Brain pericyte (primary cell): ENCODE measurements at places on chromosomes 12 and 14.

DNA sequence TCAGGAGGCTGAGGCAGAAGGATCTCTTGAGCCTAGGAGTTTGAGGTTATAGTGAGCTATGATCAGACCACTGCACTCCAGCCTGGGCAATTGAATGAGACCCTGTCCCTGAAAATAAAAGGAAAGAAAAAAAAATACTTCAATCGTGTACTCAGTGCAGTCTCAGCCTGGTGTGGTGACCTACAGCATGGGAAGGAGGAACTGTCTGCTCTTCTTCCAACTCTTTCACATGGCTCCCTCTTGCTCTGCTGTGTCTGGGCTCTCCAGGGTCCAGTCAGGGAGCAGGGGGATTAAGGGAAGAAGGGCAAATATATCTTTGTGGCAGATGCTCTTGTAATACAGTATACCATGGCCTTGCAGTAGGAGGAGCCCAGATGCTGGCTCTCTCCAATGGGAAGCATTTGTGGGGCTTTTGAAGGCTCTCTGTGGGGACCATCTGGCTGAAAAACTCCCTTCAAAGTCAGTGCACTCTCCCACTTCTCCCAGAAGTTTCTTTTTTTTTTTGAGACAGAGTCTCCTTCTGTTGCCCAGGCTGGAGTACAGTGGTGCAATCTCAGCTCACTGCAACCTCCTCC, 76.6 kb upstream of the TMPO start:
- no peak for DNase-seq

- no peak for DNase-seq
Measured at GRCh38 chr12:122740351-122740750, 9.7 kb upstream of the HCAR1 start.

DNA sequence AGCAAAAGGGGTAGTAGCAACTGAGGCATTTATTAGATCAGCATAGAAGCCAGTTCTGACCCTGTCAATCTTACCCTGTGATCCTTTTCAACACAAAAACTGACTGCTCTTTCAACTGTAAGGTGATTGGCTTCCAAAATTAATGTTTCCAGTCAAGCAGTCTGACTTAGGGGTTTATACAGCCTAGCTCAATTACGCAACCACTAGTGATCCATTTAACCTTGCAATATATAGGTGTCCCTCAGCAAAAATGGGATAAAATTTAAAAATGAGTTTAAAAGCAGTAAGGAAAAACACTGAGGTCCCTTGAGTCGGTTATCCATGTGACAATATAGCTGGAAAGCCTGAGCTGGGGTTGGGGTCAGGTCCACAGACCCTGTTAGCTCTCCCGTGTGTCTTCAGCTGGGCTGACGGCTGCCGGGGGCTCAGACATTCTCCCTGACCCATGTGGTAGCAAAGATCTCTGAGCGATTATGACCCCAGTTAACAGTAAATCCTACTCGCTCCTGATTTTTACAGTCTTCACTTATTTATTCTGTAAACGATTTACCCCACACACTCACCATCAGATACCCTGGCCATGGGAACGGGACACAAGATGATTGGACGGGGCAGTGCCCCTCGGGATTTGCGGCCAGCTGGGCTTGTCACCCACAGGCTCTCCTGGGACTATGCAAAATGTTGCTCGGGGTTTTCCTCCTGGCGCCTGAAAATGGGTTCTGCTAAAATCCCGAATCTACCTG, 16.6 kb downstream of the ADGRD1 start:
- DNase-seq, result no peak

- no peak for DNase-seq
Measured at GRCh38 chr12:107319533-107320032, 226.2 kb upstream of the CRY1 start.

- DNase-seq, result no peak
Measured at GRCh38 chr12:53453953-53454640, 2.2 kb downstream of the PCBP2 start.

- DNase-seq, result no peak
Measured at GRCh38 chr12:126762150-126762549, 1504.8 kb upstream of the TMEM132C start.

GRCh38 chr12:71216725-71217579, 59.2 kb upstream of the TSPAN8 start:
- DNase-seq, result no peak

DNA sequence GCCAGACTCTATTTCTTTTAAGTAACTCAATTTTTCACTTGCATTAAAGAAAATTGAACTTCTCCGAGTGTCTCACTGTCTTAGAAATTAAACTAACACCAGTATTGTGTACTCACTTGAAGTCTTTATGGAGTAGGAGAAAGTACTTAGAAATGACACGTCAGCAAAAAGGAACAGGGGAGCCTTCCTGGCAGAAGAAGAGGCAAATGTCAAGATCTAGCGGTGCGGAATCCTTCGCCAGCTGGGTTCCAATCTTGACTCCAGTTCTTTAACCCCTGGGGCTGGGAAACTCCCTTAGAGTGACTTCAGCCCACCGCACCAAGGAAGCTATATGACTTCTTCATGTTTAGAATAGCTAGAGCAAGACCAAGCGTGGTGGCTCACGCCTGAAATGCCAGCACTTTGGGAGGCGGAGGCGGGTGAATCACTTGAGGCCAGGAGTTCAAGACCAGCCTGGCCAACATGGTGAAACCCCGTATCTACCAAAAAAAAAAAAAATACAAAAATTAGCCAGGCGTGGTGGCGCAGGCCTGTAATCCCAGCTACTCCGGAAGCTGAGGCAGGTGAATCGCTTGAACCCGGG, 34.4 kb downstream of the WBP11 start:
- no peak for DNase-seq

DNA sequence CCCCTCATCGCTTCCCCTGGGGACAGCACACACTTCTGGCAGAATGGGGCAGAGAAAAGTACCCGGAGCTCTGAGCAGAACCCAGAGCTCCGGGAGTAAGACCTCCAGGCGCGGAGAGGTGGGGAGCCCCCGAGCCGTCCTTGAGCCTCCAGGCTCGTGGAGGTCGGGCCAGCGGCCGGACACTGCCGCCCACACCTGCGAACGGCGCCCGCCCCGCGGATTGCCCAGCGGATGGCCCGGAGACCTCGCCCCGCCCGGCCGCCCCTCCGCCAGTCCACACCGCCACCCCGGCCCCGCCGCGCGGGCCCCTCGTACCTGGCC, 344 bp downstream of the SPTLC2 start:
- DNase-seq, result no peak

- DNase-seq, result no peak
Measured at GRCh38 chr12:122895320-122895703, 612 bp downstream of the VPS37B start.

DNA sequence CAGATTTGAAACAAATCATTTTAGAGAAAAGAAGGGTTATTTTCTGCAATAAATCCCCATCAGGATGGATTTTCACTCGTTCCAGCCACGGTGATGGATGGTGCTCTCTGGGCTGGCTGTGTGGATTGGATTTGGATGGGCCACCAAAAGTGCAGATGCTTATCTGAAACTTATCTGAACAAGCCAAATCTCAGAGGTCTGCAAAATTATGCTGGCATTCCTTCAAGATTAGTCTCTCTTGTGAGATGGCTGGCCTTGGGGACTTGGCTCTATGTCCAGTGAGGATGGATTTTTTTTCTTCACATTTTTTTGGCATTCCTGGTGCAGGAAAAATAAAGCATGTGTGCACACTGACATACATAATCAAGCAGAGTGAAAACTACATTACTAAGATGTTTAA, 341.9 kb downstream of the GXYLT1 start:
- DNase-seq, result no peak

- DNase-seq, result peak; percentile 7
Measured at GRCh38 chr12:56387152-56387736, 24.6 kb upstream of the APOF start.

- no peak for DNase-seq
Measured at GRCh38 chr12:116591855-116592637, 32.9 kb downstream of the MAP1LC3B2 start.

- DNase-seq, result no peak
Measured at GRCh38 chr12:2691345-2692071, 103.3 kb upstream of the FKBP4 start.

- DNase-seq, result no peak
Measured at GRCh38 chr12:75977590-75977951, 54.0 kb downstream of the PHLDA1 start.

DNA sequence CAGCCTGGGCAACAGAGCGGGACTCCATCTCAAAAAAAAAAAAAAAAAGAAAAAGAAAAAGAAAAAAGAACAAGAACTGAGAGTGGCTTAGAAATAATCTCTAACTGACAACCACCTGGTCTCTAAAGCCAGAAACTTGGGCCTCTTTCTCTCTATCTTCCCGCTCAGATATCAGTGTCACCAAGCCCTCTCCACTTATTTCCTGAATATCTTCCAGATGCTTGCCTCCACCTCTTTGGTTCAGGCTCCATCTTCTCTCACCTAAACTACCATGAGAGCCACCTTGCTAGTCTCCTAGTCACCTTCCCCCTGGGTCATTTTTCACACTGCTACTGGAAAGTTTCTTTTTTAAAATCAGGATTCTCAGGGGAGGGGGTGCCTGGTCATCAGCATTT, 1.8 kb upstream of the TM9SF1 start:
- no peak for DNase-seq

GRCh38 chr12:48881686-48882314, 16.1 kb upstream of the RND1 start:
- DNase-seq, result no peak

DNA sequence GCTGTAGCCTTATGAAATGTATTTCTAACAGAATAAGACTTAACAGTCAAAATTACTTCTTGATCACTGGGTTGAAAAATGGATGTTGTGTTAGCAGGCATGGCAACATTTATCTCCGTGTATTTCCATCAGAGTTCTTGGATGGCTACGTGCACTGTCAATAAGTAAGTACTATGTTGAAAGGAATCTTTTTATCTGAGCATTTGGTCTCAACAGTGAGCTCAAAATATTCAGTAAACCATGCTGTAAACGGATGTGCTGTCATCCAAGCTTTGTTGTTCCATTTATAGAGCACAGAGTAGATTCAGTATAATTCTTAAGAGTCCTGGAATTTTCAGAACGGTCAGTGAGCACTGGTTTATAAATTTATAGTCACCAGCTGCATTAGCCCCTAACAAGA, 15.5 kb downstream of the SCAF11 start:
- DNase-seq, result no peak

DNA sequence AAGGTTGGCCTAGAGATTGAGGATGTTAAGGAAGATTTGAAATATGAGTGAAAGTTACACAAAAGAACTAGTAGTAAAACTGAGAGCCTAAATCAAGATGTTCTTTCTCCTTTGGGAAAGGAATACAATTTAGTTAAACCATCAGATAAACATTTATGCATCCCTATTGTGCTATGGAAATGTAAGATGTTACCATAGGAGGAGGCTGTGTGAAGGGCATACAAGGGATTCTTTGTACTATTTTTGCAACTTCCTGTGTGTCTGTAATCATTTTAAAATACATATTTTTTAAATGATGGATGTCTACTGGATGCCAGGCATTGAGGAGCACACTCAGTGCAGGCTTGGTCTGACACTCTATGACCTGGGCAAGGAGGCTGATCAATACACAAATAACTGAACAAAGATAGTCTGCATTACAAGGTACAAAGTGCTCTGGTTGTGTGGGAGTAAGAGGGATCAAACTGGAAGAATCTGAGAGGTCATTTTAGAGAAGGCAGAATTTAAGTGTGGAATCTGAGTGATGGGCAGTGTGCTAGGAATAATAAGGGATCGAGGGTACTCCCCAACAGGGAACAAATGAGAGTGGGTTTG, 5.8 kb upstream of the CHPT1 start:
- no peak for DNase-seq

- no peak for DNase-seq
Measured at GRCh38 chr14:56676042-56676441, 96.4 kb downstream of the TMEM260 start.

DNA sequence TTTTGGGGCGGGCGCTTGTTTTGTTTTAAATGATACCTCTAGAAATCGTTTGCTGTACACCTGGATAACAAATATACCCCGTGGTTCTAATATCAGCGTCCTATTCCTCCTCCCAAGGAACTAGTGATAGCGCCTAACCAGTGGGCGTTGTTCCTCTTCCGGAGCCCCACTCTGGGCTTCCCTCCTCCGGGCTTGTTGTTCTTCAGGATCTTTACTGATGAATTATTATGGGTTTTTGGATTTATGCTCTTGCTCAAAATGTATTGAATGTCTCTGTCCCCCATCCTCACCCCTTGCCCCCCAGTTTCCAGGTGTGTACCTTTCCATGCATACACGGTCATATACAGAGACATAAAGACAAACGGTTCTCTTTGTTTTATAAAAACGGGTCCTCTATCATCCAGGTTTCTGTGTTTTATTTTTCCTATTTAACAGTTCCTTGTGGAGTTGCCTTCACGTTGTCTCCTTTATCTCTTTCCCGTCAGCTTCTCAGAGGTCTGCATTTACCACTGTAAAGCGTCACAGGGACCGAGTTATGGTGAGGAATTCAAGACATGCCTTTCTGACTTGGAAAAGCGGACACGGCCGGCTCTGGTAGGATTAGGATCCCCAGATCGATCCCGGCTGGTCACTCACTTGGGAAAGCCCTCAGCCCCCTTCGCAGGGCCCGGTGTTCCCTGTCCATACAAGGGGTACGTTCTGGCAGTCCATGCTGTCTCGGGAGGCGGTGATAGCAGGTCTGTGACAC, 655 bp upstream of the PLEKHG3 start:
- DNase-seq, result no peak

DNA sequence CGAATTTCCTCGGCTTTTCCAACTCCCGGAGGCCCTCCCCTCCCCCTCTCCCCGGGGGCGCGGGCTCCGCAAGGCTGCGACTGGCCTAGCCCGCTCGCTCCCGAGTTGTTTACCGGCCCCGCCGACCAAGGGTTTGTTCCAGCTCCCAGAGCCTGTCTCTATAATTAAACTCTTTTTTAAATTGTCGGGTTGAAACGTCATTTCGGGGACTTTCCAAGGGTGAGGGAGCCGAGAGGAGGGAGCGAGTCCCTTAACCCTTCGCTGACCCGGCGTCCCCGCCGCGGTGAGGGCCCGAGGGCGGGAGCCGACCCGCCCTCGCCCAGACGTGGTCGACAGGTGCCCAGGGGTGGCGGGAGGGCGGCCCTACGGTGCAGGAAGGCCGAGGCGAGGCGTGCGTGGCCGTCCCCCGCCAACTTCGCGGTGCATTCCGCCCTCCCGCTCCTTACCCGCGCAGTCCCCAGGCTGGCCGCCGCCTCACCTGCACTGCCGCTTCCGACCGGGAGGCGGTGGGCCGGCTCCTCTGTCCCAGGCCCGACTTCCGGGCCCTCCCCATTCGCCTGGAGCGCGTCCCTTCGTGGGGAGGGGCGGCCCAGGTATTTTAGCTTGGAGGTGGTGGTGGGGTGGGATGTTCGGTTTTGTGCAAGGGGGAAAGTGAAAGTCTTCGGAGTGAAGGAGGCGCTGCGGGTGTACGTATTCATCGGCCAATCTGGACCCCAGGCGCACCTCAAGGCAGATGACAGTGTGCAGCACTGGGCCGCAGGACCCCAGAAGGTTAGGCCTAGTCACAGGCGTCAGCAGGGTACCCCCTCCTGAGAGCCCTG, 2.9 kb upstream of the ZFP36L1 start:
- no peak for DNase-seq
